ENCODE measurements at places on chromosomes 11 and 22. TPM values are rescaled to one million over a fixed set of nuclear protein-coding genes. Genes with fewer than 3 reads are reported as not detected.

Gene CRYBB3
- not detected for total RNA-seq

DNA sequence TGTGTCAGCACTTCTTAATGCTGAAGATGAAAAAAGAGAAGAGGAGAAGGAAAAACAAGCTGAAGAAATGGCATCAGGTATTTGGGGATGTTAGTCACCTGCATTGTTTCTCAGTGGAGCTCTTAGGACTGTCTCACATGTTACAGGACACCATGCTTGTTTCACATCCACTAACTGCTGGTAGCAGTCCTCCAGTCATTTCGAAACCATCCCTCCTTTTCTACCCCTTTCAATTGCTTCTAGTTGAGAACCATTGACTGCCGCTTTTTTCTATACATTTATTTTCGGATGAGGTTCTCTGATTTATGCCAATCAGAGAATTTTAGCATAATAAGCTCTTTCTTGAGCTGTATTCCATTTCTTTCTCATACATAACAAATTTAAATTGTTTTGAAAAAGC is 21.5 kb downstream of the BIRC2 start:
- no peak for DNase-seq

GRCh38 chr11:69396051-69396947 is 85.2 kb upstream of the LINC01488 start:
- DNase-seq = no peak

GRCh38 chr11:128776069-128776423 is 82.2 kb downstream of the FLI1 start:
- no peak for DNase-seq

- DNase-seq = peak; percentile 76
Observed at GRCh38 chr11:57491371-57492061, 24.0 kb downstream of the SLC43A1 start.

DNA sequence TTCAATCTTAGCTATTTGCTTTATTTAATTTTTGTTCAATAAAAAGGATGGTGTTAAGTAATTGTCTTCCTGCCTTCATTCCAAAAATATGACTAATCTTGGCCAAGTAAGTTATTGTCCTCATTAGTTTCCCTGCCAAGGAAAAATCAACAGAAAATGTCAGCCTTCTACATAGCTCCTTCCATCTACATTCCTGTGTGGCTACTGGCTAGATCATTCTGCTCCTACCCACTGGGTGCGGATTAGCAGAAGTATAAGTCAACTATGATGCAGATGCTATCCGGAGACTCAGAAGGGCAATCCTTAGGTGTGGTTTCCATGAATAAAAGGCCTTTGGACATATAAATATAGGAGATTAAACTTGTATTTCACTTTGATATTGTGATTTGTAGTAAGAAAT is 154.4 kb downstream of the SBF2 start:
- DNase-seq = no peak

- DNase-seq = no peak
Observed at GRCh38 chr11:118560806-118561205, 4.9 kb downstream of the IFT46 start.

DNA sequence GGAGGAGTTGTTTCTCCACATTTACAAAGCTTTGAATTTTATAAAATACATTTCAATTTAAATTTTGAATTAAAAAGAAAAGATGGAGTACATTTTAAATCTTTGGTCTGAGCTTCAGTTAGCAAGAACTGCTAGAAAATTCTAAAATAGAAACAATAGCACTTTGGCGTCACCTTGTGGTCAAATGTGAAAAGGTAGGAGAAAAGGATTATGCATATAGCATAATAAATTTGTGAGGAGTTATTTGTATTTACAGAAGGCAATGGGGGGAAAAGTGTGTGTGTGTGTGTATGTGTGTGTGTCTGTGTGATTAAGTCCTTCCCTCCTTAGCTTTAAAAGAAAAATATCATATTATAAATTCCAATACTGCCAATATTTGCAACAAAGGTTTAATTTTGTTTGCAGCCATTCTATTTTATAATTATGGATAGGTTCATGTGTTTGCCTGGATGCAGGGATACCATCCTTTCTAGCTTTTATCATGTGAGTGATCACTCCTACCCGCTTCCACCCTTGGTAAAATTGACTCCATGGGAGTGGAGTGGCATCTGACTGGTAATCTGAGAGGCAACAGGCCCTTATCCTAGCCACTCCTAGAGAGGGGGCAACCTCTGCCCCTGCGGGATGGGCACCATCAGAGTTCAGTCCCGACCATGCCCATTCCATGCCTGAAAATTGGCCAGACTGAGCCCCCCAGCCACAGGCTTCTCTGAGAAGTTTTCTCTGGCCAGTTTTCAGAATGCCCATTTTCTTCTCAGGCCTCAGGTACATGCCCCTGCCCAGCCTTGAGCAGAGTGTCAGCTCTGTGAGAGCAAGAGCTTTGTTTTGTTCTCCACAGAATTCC is 13.6 kb upstream of the LGR4 start:
- DNase-seq = peak; percentile 27

DNA sequence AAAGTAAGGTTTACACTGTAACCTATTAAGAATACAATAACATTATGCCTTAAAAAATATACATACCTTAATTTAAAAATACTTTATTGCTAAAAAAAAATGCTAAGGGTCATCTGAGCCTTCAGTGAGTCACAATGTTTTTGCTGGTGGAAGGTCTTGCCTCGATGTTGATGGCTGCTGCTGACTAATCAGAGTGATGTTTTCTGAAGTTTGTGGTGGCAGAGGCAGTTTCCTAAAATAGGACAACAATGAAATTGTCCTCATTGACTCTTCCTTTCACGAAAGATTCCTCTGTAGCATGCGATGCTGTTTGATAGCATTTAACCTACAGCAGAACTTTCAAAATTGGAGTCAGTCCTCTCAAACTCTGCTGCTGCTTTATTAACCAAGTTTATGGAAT is 97.6 kb downstream of the FAT3 start:
- DNase-seq = no peak

DNA sequence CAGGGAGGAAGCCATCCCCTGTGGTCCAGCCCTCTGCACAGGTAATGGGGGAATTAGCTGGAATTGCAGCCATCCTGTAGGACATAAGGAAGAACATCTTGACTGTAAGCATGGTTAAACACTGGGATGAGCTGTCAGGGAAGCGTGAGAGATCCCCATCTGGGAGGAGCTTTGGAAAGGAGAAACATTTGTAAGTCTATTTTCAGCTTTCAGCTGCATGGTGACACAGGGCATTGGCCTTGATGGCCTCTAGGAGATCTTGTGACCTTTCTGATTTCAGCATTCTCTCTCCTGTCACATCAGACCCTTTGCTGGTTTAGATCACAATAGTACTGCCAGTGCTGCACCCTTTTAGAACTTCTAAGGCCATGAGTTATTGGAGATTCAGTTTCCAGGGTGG is 47.1 kb downstream of the BCR start:
- no peak for DNase-seq

DNA sequence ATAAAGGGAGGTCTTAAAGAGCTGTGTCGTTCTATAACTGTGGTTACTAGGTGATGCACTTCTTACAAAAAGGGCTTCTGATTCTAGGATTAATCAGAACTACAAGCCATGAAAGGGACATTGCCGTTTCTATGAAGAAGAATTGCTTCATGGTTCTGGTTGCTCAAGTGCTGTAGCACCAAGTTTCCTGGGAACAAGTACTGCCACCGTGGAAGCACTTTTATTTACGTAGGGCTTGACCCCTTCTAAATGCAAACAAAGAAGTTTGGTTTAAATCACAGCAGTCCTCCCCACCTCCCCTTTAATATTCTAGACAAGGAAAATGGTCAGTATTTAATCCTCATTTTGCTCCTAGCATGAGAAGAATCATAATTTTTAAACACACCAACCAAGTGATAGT is 9.8 kb downstream of the YAP1 start:
- no peak for DNase-seq

Measured in SJCRH30 (cell line).